Fibroblast of skin of left quadriceps (primary cell): ENCODE measurements at places on chromosomes 6 and 20.

DNA sequence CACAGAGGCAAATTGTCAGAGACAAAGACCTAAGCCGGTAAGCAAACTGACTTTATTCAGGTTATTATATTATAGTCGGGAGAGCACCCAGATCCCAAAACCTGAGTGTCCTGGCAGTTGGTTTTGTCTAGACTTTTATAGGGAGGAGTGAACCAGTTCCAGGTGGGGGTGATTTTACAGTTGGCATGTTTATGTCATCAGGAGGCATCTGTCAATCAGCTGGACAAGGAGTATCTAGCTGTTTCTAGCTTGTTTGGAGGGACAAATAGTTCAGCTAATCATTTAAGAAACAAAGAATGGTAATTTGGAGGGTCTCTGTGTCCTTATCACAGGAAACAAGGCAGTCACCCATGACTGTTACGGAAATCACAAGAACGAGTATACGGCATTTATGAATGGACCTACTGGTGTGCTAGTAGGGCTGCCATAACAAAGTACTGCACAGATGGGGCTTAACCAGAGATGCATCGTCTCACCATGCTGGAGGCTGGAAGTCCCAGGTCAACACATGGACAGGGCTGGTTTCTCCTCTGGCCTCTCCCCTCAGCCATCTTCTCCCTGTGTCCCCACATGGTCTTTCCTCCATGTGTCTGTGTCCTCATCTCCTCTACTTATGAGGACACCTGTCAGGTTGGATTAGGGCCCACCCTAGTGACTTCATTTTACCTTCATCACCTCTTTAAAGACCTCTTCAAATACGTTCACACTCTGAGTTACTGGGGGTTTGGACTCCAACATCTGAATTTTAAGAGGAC is 122.7 kb downstream of the LY86 start:
- DNase-seq: no peak

GRCh38 chr20:37298190-37298939 is 8.9 kb downstream of the MANBAL start:
- DNase-seq: peak; percentile 56

DNA sequence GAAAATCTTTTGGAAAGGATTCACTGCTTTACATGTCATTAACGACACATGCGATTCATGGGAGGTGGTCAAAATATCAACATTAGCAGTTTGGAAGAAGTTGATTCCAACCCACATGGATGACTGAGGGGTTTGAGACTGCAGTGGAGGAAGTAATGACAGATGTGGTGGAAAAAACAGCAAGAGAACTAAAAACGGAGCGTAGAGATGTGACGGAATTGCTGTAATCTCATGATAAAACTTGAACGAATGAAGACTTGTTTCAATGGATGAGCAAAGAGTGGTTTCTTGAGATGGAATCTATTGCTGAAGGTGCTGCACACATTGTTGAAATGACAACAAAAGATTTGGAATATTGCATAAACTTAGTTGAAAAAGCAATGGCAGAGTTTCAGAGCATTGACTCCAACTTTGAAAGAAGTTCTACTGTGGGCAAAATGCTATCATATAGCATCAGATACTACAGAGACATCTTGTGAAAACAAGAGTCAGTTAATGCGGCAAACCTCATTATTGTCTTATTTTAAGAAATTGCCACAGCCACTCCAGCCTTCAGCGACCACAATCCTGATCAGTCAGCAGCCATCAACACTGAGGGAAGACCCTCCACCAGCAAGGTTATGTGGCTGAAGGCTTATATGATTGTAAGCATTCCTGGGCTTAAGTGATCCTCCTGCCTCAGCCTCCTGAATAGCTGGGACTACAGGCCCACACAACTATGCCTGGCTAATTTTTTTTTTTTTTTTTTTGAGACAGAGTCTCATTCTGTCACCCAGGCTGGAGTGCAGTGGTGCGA is 19.2 kb downstream of the SRSF3 start:
- no peak for DNase-seq

- no peak for DNase-seq
Observed at GRCh38 chr6:125304970-125305660, 3.3 kb upstream of the HDDC2 start.

GRCh38 chr6:36581716-36582115 is 12.4 kb upstream of the SRSF3 start:
- no peak for DNase-seq

DNA sequence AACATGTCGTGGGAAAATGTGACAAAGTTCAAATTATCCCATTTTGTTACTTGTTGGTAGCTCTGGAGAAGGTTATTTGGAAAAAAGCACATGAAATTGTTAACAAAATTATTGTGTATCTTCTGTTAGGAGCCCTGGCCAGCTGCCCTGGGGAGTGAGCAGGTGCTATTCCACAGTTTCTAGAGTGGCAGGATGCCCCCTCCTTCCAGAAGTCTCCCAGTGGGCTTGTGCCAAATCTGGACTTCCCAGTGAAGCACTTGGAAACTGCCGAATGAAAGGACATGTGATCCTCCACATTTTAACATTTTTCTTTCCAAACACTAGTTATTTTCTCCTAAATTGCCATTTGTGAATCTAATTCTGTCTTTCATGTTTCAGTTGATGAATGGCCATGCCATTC is 66.9 kb upstream of the CLDN20 start:
- no peak for DNase-seq

DNA sequence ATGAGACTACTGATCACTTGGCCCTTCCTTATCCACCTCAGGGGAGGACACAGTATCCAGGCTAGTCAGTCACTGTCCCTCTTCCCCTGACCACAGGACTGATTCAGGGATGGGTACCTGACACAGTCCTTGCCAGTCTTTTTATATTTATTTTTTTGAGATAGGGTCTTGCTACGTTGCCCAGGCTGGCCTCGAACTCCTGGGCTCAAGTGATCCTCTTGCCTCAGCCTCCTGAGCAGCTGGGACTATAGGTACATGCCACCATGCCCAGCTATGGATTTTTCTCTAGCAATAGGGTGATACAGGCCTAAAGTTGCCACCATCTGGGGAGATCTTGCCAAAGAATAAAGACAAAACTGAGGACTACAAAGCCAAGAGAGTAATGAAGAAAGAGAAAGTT is 10.2 kb downstream of the TUBB2B start:
- DNase-seq: no peak

DNA sequence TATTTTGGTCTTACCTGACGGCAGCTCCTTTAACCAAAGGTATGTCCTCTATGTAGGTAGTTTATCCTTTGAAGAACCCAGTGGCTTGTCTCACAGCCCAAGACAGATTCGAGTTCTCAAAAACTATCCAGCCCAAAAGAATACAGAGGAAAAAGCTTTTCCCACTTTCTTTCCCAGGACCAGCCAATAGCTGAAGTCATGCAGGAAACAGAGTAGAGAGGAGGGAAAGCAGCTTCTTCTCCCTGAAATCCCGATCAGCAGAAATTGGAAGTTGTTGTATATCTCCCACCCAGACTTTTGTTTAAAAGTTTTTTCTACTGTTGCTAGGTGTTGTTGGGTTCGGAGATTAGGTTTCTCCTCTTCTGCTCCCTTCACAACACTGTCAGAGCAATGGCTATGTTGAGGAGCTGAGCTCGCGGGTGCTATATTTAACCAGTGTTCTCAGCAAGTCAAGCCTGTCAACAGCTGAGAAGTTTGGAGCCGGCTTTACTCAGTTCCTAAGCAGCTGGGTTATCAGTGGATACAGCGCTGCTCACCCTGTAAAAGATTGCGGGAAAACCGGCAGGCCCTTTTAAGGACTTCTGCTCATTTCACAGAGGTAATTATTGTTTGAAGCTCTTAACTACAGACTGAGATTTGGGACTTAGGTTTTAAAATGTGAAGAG is at the start of gene FILIP1:
Gene FILIP1, minus strand, starts transcription at position 401 of the 665 bp plus-strand sequence. CDS start 78,828 bp downstream, outside the sequence.
- DNase-seq: no peak

GRCh38 chr6:21850691-21851090 is 257.1 kb downstream of the SOX4 start:
- no peak for DNase-seq

DNA sequence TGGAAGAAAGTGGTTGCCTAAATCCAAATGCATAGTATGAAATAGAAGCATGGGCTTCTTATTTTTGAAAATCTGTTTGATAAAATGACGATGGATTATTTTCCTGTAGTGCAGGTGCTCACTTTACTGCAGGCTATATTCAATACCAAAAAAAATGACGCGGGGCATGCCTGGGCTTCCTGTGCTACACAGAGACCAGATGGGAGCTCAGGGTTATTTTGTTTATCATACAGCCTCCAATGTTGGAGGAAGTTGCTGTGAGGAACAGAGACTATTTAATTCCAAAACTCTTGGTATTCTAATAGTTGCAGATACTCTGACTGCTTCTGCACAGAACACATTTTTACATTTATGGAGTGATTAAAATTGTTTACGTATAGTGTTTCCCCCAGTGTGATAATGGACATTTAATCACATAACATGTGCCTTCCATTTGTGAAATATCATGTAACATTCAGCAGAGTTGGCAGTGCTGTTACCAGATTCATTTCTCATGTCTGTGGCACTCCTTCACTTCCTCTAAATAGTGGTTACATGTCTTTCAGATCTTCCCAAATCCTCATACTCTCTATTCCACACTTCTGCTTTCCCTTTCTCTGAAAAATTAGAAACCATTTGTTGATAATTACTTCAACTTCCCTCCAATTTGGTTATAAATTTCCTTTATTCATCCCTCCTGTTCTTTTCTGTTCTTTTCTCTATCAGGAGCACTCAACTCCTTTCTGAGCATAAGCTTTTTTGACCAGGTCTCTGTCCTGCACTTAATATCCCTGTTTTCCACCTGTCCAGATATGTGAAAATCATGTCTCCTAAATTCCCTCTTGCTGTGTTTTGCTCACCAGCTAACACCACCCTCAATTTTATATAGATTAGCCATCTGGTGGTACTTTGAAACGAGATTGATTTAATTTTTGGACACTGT is 121.6 kb downstream of the ADGRB3 start:
- DNase-seq: no peak

- DNase-seq: no peak
Observed at GRCh38 chr6:16236009-16236501, 2.3 kb upstream of the GMPR start.

DNA sequence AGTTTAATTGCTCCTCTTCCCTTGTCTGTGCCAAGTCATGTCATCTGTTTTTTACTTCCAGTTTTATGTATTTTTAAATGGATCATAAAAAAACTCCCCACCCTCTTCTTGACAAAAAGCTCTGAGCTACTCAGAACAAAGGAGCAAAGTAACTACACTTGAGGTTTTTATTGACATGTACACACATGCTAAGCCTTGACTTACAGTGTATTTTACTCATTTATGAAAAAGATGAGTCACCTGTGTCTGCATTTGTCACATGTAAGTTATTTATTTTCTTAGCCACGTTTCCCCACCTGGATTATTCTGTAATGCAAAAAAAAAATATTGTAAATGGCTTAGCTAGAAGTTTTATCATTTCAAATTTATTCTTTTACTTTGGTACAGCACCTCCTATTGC is 628.8 kb upstream of the SLC35B3 start:
- DNase-seq: no peak

GRCh38 chr20:47605673-47606413 is 104.2 kb downstream of the NCOA3 start:
- DNase-seq: no peak

DNA sequence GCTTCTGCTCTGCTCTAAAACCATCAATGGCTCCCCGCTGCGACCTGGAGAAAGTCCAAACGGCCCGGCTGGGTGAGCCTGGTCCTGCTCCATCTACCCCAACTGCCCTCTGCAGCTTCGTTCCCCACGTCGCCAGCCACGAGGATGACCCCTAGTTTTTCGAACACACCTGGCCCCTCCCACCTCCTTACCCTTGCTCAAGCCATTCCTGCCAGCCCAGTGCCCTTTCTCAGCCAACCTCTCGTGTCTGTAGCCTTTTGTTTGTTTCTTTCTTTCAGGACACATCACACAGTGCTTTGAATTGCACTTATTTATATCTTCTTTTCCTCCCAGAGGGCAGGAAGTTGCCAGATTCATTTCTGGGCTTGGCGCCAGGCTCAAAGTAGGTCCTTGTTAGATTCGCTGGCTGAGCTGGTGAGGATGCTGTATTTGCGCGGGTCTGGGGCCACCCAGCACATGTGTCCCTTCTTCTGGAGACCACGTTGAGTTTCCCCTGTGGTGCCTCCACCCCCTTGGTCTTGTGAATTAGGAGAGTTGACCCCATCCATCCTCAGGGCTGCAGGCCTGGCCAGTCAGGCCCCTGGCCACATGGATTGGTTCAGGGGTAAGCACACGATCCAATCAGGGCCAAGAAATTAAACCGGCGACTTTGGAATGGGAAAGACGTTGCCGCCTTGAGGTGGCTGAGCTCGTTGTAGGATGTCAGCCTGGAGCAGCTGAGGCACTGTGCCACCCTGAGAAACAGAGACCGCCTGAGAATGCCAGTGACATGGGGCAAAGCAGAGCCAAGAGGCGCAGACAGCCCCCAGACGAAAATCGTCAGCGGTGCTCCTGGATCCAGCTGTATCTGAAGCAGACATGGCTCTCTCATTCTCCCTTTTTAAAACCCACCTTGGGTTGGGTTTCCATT is 156.0 kb downstream of the CEBPB start:
- DNase-seq: peak; percentile 75

- DNase-seq: no peak
Observed at GRCh38 chr6:4906293-4907276, 97.3 kb downstream of the RPP40 start.

- no peak for DNase-seq
Observed at GRCh38 chr6:81875782-81876293, 123.4 kb upstream of the TENT5A start.

DNA sequence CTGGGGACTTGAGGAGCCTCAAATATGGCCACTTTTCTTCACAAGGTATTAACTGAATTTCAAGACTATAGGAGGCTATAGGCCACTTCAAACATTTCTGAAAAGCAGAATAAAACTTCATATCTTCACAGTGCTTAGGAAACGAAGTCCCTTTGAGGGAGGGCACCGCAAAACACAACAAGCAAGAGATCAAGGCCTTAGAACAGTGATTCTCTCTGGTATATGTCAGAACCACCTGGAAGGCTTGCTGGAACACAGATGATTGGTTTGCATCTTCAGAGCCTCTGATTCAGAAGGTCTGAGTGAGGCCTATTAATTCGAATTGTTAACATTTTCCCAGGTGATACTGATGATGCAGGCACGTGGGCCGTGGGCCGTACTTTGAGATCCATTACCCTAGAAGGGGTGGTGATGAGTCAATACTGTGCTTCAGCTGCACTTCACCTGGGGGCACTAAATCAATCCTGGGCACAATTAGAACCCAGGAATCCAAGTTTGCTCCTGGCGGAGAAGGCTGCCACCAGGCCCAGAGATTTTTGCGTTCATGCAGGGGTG is 10.7 kb downstream of the SUN5 start:
- no peak for DNase-seq

DNA sequence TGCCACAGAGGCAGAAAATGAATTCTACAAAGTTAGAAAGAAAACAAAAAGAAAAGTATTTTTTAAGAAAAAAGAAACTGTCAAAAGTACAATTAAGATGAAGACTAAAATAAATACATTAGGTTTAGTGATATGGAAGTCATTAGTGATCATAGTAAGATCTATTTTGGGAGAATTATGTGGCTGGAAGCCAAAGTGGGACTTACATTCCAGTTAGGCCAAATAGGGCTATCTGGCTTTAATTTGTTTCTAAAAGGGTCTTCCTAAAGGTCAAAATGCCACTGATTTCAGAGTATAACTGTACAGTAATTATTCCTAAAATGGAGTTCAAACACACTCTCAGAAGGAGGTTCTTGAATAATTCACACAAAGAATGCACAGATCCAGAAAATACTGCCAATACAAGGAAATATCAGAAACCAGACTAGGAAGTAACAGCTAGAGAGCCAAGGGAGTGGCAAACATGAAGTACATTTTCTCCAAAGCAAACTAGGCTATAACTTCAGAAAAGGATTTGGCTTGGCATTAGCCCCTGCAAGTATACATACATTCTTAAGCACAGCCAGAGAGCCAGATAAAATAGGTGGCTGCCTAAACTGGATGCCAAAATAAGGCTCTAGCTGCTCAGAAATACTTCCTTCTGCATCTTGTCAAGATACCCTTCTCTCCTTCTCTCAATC is 45.3 kb downstream of the PDSS2 start:
- peak; percentile 6 for DNase-seq
